ENCODE measurements at places on chromosomes 11 and 22.

DNA sequence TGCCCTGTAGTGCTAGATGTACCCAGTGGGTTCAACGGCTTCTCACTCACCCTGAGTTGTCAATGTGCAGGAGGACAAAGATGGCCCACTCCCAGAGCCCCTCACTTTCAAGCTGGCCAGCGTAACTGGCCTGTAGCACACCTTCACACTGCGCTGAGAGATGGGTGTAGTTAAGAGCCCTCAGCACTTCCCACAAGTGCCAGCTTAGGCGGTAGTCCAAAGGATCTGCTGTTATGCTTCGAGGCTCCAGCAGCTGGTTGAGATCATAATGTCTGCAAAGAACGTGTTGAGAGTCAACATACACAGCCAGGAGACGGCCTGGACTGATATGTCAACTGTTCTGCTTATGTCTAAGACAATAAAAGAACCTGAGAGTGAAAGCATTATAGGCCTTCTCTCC is 14.7 kb upstream of the CHRNA10 start:
- no peak for DNase-seq

DNA sequence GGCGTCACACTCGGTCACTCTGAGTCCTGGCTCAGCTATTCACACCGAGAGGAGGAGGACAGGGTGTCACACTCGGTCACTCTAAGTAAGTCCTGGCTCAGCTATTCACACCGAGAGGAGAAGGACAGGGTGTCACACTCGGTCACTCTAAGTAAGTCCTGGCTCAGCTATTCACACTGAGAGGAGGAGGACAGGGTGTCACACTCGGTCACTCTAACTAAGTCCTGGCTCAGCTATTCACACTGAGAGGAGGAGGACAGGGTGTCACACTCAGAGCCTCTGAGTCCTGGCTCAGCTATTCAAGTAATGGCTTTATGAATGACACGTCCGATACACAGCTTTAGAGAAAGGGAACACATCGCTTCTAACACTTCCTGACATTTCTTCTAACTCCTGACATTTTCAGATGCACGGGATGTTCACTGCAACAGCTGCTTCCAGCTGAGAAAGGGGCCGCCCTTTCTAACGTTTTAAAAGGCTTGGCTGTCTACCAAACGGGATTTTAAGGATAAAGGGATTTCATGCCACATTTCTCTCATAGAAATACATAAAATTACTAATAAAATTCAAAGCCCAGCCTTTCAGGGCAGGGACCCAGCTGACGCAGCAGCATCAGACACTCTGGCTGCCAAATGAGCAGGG is 28.1 kb downstream of the DRD4 start:
- DNase-seq = no peak

DNA sequence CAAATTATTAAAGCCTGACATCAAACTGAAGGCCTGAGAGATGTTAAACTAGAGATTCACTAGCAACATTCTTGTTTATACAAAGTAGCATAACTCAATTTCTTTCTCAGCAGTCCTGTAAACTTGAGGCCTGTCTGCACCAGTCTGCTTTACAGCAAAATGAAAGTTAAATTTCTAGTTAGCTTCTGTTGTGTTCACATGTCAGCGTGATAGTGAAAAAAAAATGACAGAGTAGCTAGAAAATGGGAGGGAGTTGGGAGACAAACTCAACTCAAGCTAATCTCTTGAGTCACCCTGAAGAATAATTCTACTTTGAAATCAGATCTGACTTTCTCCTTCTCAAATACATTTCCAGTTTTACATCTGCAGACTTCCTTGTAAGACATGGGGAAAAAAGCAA is 6.5 kb downstream of the RBFOX2 start:
- DNase-seq = no peak

DNA sequence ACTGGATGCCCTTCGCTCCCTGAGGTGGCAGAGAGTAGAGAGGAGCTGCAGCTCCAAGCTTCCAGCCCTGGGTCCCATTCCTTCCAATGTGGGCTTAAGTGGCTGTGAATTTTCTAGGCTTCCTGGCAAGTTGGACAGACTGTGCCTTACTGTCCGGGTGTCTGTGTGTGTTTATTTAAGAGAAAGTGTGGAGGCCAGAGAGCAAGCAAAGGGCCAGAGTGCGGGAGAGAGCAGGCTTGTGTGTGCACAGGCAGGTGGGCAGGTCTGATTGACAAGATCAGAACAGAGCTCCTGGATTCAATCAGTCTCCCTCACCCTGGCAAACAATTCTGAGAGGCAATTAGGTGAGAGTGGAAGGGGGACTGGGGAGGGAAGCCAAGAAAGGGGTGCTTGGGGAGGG is 347.0 kb downstream of the CADM1 start:
- no peak for DNase-seq

- DNase-seq = no peak
These were observed 372.0 kb downstream of the ETS1 start for GRCh38 chr11:128215238-128215882.

Data from iPS-NIHi11 (cell line).